ENCODE measurements at places on chromosomes 12 and 14.

GRCh38 chr14:74763803-74764531, 851 bp downstream of the YLPM1 start:
- DNase-seq: peak; percentile 30

- DNase-seq: no peak
Measured at GRCh38 chr14:100298551-100299237, 7.5 kb downstream of the SLC25A29 start.

DNA sequence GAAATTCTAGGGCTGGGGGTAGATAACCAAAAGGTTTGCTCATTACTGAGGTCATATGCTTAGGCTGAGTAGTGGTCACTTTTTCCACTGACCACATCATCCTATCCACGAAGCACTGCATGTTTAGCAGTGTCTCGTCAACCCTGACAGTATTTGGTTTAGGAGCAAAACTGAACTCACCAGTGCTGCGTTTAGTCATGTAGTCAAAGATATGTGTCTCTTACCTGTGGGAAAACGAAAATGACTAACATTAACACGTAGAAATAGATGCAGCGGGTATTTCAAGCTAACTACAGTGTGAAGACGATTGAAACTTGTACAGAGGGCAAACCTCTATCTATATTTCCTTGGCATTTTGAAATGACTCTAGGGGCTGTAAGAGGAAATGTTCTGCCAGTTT, 34.6 kb downstream of the MTHFD1 start:
- peak; percentile 68 for DNase-seq

- DNase-seq: no peak
Measured at GRCh38 chr12:95431120-95431519, 42.8 kb upstream of the METAP2 start.

GRCh38 chr14:100836941-100837804, 11.3 kb downstream of the MEG3 start:
- DNase-seq: no peak

DNA sequence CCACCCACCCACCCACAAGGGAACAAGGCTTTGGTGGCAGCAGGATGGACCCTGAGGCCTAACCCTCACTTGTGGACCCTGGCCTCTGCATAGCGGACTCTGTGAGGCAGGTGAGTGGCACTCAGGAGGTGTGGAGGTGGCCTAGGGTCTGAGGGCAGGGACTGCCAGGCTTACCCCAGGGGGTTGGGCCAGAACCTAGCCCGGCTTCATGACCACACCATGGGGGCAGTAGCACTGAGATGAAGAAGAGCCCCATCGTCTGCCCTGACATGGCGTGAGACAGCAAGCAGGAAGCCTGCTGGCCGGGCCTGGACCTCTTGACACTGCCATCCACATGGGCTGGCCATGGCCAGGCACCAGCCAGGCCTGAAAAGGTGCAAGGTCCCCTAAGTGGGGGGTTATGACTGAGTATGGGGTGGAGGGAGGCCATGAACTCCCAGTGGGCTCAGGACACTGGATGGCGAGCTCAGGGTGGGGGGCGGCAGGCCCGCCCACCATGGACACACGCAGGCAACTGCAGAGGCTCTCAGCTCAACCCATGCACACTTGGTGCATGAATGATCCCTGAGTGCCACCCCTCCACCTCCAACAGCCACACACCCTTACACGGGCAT, 29.3 kb downstream of the JAG2 start:
- DNase-seq: no peak

GRCh38 chr12:15774819-15775218, 14.4 kb downstream of the EPS8 start:
- no peak for DNase-seq

DNA sequence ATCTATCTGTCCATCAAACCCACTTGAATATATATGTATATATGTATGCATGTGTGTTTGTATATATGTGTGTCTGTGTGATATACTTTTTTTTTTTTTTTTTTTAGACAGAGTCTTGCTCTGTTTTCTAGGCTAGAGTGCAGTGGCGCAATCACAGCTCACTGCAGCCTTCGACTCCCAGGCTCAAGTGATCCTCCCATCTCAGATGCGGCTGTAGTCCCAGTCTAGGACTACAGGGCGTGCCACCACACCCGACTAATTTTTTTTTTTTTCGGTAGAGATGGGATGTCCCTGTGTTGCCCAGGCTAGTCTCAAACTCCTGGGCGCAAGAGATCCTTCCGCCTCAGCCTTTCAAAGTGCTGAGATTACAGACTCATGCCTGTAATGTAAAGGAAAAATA, 13.0 kb upstream of the APOBEC1 start:
- DNase-seq: no peak

Measured in activated CD4-positive, alpha-beta T cell treated with anti-CD3 and anti-CD28 coated beads, Interleukin-2, amount 50 U/mL, for 16 hours (primary cell).